ENCODE measurements at places on chromosomes 4 and X.

- no peak for DNase-seq
- peaks cover 5% of the 10 kb centered on the region for H3K27me3 ChIP-seq
- no peaks in the 10 kb centered on the region for H3K36me3 ChIP-seq
- H3K27ac ChIP-seq = no peak overlapping the region
These were observed 96.7 kb downstream of the AREG start for GRCh38 chr4:74541667-74542066.

DNA sequence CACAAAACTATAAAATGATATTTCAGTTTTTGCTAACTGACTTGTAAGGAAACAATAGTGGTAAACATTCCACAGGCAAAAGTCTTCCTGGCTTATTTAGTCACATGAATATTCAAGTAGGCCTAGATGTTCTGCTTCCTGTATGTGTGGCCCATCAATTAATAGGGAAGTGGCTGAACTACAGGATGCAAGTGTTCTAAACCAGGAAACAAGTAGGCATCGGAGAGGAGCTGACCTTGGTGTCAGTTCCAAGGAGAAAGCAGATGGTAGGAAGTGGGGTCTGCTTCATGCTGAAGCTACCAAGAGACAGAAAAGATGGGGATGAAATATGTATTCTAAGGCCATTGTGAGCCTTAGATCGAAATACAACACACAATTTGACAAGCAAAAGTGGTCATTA lies 149.7 kb downstream of the ANTXR2 start:
- H3K36me3 ChIP-seq = no peaks in the 10 kb centered on the region
- H3K4me3 ChIP-seq = no peak overlapping the region
- no peaks in the 10 kb centered on the region for H3K4me1 ChIP-seq

DNA sequence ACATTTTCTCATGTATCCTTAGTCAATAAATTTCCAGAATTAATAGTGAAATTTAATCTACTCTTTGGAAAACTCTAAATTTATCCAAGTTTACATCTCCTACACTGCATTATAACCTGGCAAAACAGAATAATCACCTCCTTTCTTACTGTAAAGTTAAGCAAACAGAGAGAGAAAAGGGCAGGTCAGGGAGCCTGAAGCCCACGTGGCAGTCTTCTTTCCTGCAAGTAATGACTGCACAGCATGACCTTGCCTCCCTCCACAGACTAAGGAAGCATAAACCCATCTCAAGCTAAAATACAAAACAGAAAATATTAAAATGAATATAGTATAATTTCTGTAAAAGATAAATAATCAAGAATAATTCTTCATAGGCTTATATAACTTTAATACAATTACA lies 1153.0 kb downstream of the C4orf33 start:
- no peaks in the 10 kb centered on the region for H3K36me3 ChIP-seq
- H3K4me1 ChIP-seq = no peaks in the 10 kb centered on the region
- no peak for DNase-seq

GRCh38 chrX:103215425-103215991 lies 600 bp downstream of the BEX4 start:
- peak; percentile 36 for DNase-seq
- peaks cover 9% of the 10 kb centered on the region for H3K27me3 ChIP-seq
- H3K27ac ChIP-seq = peak overlapping the region; percentile 61
- H3K4me3 ChIP-seq = peak overlapping the region; percentile 69

GRCh38 chrX:108696690-108697089 lies 39.7 kb downstream of the IRS4 start:
- H3K36me3 ChIP-seq = no peaks in the 10 kb centered on the region
- no peak overlapping the region for H3K27ac ChIP-seq
- H3K4me3 ChIP-seq = no peak overlapping the region
- H3K27me3 ChIP-seq = no peaks in the 10 kb centered on the region

DNA sequence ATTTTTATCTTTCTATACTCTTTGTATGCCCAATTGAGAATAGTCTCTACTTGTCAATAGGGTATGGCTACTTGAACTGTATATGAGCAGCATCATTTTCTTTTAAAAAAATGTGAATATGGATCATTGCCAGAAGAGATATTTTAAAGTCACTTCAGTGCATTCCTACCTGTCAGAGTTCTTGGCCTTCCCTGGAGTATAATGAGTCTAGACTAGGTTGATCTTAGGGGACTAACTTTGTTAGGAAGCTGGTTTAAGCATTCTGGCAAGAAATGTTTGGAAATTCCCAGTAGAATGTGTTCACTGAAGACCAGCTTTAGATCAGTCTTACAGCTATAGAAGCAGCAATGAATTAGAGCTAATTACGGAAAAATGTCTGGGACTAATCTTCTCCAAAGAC lies 178.2 kb downstream of the FAT4 start:
- H3K36me3 ChIP-seq = no peaks in the 10 kb centered on the region
- H3K27me3 ChIP-seq = no peaks in the 10 kb centered on the region
- DNase-seq = no peak
- H3K27ac ChIP-seq = no peak overlapping the region
- no peak overlapping the region for H3K4me3 ChIP-seq

GRCh38 chr4:169410839-169411770 lies 140.3 kb upstream of the SH3RF1 start:
- peak overlapping the region; percentile 83 for H3K27ac ChIP-seq
- peaks cover 5% of the 10 kb centered on the region for H3K36me3 ChIP-seq
- H3K4me1 ChIP-seq = peaks cover 38% of the 10 kb centered on the region
- no peaks in the 10 kb centered on the region for H3K27me3 ChIP-seq
- peak; percentile 85 for DNase-seq
- peak overlapping the region; percentile 20 for H3K4me3 ChIP-seq

- no peaks in the 10 kb centered on the region for H3K27me3 ChIP-seq
- DNase-seq = no peak
- no peaks in the 10 kb centered on the region for H3K4me1 ChIP-seq
These were observed 34.2 kb downstream of the LDB2 start for GRCh38 chr4:16864199-16864598.

- no peak overlapping the region for H3K27ac ChIP-seq
- DNase-seq = no peak
- peaks cover 7% of the 10 kb centered on the region for H3K36me3 ChIP-seq
- H3K27me3 ChIP-seq = no peaks in the 10 kb centered on the region
- H3K4me3 ChIP-seq = no peak overlapping the region
These were observed 43.2 kb downstream of the REELD1 start for GRCh38 chr4:146257511-146257910.

- H3K4me3 ChIP-seq = no peak overlapping the region
- H3K27ac ChIP-seq = no peak overlapping the region
- no peak for DNase-seq
- H3K36me3 ChIP-seq = no peaks in the 10 kb centered on the region
- H3K4me1 ChIP-seq = peaks cover 34% of the 10 kb centered on the region
These were observed 66.9 kb downstream of the TAB3 start for GRCh38 chrX:30822068-30822681.

GRCh38 chrX:56618323-56618722 lies 54.9 kb downstream of the UBQLN2 start:
- H3K27ac ChIP-seq = no peak overlapping the region
- H3K36me3 ChIP-seq = no peaks in the 10 kb centered on the region
- H3K4me1 ChIP-seq = no peaks in the 10 kb centered on the region
- no peak for DNase-seq
- H3K4me3 ChIP-seq = no peak overlapping the region

DNA sequence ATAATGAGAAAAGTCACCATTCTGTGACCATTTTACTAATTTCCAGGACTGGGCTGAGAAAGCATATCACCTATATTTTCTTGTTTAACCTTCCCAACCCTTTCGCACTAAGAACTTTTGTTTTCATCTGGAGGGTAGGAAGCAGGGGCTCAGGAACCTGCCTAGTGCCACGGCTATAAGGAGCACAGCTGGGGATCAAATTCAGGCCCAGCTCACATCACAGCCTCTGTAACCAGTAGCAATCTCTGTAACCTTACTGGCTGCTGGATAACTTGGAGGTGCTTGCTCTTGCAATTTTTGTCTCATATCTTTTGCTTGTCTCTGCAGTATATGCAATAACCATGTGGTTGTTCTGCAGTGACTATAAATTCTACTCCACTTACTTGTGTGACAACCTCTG lies 76.7 kb upstream of the PLAC1 start:
- no peak for DNase-seq
- no peaks in the 10 kb centered on the region for H3K27me3 ChIP-seq
- no peaks in the 10 kb centered on the region for H3K4me1 ChIP-seq
- H3K4me3 ChIP-seq = no peak overlapping the region
- H3K27ac ChIP-seq = no peak overlapping the region

DNA sequence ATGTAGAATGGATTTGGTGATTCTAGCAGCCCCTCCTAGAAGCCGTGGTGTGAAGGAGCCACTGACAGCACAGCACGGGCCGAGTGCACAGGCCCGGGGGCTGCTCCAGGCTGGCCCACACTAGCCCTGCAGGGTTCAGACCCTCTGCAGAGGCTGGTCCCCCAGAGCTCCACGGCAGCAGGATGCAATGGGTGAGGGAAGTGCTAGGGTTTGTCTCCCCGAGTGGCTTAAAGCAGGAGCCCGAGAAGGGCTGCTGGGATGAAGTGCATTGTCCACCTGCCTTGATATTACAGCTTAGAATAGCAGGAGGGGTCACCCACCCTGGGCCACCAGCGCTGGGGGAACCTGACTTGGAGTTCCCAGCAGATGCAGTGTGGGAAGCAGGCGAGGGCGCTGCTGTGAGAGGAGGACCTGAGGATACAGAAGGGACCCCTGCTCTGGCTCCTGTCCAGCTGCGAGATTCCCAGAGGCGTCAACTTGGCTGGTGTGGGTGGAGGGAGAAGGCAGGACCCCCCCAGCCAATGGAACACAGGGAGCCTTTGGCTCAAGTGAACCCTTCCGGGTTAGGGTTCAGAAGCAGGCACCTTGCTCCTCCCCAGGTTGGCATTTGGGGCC lies 30.0 kb downstream of the WDR1 start:
- no peak overlapping the region for H3K4me3 ChIP-seq
- no peak for DNase-seq
- H3K27me3 ChIP-seq = no peaks in the 10 kb centered on the region
- peaks cover 13% of the 10 kb centered on the region for H3K4me1 ChIP-seq
- H3K36me3 ChIP-seq = peaks cover 82% of the 10 kb centered on the region

- H3K27ac ChIP-seq = no peak overlapping the region
- no peaks in the 10 kb centered on the region for H3K36me3 ChIP-seq
- H3K4me3 ChIP-seq = no peak overlapping the region
- no peaks in the 10 kb centered on the region for H3K4me1 ChIP-seq
These were observed 633.3 kb downstream of the ANKRD50 start for GRCh38 chr4:124079174-124079780.

- H3K36me3 ChIP-seq = no peaks in the 10 kb centered on the region
- peak; percentile 4 for DNase-seq
- H3K4me3 ChIP-seq = no peak overlapping the region
These were observed 53.2 kb downstream of the CPZ start for GRCh38 chr4:8645753-8646124.

All from activated CD8-positive, alpha-beta T cell treated with anti-CD3 and anti-CD28 coated beads, Interleukin-2, amount 10 ng/mL, durations not matched to agents 7 days and 5 days (primary cell).